ENCODE measurements at places on chromosomes 4 and X. TPM values are rescaled to one million over a fixed set of nuclear protein-coding genes. Genes with fewer than 3 reads are reported as not detected.
A peak's percentile ranks its signal among the peaks of the same experiment; 100 is the strongest.

GRCh38 chrX:71170660-71171059 is 26.0 kb downstream of the NLGN3 start:
- no peak for DNase-seq

DNA sequence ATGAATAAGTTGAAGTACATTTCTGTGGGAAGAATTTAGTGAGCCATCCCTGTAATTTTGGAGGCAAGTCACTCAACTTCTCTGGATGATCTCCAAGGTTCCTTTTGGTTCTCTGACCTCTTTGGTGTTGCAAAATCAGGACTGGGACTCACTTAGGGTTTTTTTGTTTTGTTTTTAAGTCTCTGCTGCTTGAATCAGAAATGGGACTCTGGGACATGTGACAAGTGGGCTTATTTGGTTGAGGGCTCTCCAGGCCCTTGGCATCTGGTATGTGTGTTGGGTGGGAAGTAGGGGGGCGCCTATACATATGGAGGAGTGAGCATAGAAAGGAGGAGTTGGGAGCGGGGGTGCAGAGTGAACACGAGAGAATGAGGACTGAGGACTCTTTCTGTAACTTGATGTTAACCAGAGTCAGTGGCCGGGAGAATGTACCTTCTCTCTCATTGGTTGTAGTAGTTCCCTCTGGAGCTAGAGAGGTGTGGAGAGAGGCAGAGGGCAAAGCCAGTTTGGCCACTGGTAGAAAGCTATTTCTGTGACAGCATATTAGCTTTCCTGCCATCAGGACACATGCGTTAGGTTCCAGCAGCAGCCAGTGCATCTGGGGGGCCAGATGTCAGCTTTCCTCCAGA is 1.9 kb downstream of the ARHGAP10 start:
- no peak for DNase-seq

DNA sequence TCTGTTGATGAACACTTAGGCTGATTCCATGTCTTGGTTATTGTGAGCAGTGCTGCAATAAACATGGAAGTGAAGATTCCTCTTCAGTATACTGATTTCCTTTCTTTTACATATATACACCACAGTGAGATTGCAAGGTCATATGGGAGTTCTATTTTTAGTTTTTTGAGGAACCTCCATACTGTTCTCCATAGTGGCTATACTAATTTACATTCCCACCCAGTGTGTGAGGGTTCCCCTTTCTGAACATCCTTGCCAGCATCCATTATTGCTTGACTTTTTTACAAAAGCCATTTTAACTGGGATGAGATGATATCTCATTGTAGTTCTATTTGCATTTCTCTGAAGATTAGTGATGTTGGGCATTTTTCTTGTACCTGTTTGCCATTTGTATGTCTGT is 80.5 kb upstream of the GALNT7 start:
- DNase-seq: no peak

DNA sequence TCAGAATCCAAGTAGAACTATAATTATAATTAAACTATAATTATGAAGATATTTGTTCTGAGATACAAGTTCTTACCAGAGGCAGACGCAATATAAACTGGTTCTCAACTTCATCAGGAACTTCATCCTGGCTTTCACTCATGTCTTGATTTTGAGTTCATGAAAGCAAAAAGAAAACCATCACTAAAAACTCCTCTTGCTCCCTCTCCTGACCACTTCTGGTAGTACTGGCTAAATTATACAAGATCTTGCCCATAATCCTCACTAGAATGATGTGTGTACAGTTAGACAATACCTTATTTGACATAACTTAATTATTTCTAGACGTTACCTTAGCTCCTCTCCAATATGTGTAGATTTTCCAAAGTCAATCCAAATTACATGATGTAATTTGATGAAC is 3.7 kb downstream of the TAF7L start:
- DNase-seq: peak; percentile 19

GRCh38 chr4:58849026-58849425 is 1738.8 kb upstream of the IGFBP7 start:
- no peak for DNase-seq

- DNase-seq: no peak
Observed at GRCh38 chr4:101158134-101158482, 189.2 kb downstream of the PPP3CA start.

- no peak for DNase-seq
Observed at GRCh38 chr4:110754716-110755115, 131.8 kb upstream of the PITX2 start.

The ETNPPL gene
- total RNA-seq: 0.11 TPM

The ITIH6 gene
- not detected for total RNA-seq

The CT45A9 gene
- total RNA-seq: not detected

The SLIT2 gene
- 0.39 TPM for total RNA-seq

The WDFY3 gene
- 6.3 TPM for total RNA-seq

Measured in Daoy (cell line).